ENCODE measurements at places on chromosomes 7 and 10.

GRCh38 chr10:84478151-84478550 is 149.8 kb downstream of the CCSER2 start:
- no peak for DNase-seq

GRCh38 chr10:106570268-106570667 is 594.2 kb downstream of the SORCS1 start:
- DNase-seq, result no peak

- DNase-seq, result no peak
Measured at GRCh38 chr10:52774600-52775106, 2.1 kb upstream of the MBL2 start.

GRCh38 chr10:132659206-132660091 is 121.9 kb downstream of the INPP5A start:
- no peak for DNase-seq

DNA sequence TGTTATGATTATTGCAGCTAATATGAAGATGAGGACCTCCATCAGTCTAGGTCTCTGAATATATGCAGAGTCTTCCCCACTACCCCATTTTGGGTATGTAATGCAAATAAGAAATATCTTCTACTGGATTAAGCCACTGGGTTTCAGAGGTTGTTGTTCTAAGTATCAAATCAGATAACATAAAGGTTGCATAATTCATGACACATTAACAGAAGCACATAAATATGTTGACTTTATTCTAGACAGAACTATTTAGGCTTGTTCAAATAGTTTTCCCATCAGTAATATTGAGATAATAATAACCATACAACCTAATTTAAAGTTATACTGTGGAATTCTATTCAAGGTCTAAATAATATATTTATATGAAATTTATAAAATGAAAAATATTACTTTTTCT is 157.1 kb downstream of the ETV1 start:
- DNase-seq, result no peak

GRCh38 chr7:2512179-2512661 is 7.4 kb upstream of the LFNG start:
- DNase-seq, result no peak

GRCh38 chr10:129774082-129774735 is 189.9 kb downstream of the EBF3 start:
- DNase-seq, result no peak

- no peak for DNase-seq
Measured at GRCh38 chr10:100528921-100529474, 673 bp downstream of the NDUFB8 start.

DNA sequence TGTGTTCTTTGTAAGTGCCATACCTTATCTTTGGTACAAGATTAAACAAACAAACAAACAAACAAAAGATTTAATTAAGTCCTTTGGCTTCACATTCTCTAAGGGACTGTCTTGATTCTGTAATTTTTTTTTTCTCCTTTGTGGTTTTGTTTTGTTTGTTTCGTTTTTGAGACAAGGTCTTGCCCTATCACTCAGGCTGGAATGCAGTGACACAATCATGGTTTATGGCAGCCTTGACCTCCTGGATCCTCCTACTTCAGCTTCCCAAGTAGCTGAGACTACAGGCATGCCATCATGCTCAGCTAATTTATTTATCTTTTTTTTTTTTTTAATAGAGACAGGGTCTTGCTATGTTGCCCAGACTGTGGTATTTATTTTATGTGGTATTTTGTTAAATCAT is 165.8 kb downstream of the LRRC4 start:
- no peak for DNase-seq

DNA sequence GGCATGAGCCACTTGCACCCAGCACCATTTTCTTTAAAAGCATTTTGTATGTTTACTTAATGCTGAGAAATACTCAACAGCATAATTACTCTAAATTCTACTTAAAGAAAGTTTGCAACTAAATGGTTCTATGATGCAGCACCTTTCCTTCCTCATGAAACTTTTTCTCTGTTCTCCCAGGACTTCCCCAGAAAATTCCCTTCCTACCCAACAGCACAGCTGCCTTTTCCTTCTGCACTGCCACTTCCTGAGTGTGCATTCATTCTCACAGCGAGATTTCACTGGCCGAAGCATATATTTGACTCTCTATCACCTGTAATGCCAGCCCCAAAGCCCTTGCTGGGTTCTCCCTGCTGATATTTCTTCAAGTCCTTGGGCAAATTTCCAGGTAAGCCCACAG is 41.5 kb upstream of the DGKI start:
- no peak for DNase-seq

DNA sequence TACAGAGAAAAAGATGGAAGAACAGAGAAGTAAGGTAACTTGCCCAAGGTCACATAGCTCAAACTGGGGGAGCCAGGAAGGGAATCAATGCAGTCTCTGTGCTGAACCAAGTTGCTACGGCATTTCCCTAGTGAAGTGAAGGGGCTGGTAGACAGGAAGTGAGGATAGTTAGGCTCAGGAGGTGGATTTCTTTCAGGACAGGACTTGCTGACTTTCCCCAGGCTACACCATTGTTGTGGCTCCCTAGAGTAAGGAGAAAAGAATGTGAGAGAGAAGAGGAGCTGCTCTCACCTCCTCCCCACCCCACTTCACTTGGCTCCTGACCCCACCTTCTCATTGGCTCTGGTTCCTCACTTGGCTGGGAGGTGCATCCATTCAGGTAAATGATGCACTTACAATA is 316.9 kb downstream of the INHBA start:
- DNase-seq, result no peak

DNA sequence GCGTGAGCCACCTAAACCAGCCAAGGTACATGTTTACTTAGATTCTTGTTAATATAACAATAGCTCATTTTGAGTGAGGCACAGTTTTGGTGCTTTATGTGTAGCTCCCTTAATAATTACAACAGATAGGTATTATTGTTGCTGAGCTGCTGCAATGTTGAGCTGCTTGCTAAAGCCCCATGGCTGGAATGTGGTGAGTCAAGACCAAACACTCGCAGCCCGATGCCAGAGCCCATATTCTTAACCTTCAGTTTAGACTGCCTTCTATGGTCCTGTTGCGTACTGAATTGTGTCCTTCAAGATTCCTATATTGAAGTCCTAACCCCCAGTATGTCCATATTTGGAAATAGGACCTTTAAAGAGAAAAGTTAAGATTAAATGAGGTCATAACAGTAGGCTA is 407.1 kb downstream of the NEBL start:
- no peak for DNase-seq

DNA sequence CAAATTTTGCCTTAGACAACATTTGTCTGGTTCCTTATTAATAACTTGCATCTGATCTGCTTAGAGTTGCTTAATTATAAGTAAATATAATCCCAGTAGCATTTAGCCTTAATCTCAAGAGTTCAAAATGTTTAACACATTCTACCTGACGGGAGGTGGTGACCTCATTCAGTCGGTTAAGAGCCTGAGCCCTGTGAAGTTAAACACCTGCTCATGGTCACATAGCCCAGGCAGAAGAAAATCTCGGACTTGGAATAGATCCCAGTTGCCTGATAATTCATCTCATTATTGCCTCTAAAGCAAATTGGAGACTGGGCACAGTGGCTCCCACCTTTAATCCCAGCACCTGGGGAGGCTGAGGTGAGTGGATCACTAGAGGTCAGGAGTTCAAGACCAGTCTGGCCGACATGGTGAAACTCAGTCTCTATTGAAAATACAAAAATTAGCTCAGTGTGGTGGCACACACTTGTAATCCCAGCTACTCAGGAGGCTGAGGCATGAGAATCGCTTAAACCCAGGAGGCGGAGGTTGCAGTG is 18.6 kb upstream of the ASCC1 start:
- DNase-seq, result no peak

- no peak for DNase-seq
Measured at GRCh38 chr7:154680894-154681659, 321.8 kb downstream of the PAXIP1 start.

DNA sequence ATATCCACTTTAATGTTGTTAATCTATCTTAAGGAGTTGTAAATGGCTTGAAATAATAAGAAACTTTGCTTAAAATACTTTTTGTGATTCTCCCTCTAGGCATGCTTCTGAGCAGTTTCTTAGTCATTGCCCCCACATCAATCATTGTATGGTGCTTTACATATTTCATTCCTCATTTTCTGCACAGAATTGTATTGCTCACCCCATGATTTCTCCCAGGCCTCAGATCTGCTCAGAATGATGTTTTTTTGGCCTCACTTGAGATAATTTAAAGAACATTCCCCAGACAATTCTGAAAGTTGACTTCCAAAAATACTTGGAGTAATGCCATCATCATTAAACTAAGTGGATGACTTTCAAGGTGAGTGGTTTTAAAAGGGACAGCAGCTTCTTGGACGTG is 82.1 kb upstream of the PRPS1L1 start:
- no peak for DNase-seq

DNA sequence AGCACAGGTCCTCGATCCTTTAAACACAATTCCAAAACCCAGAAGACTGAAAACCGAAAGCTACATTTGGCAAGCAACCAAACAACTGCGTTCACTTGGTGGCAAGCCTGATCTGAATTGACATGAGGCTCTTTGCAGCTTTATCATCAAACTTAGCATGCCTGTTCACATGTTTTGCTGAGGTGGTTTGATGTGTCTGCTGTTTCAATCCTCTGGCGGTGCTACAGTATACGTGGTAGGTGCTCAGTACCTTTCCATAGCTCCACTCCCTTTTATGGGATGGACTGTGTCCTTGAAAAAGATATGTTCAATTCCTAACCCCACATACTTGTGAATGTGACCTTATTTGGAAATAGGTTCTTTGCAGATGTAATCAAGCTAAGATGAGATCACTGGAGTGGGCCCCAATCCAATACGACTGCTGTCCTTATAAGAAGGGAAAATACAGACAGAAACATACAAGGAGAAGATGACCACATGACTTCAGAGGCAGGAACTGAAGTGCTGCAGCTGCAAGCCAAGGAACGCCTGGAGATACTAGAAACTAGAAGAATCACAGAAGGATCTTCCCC is 33.4 kb downstream of the CCDC6 start:
- peak; percentile 29 for DNase-seq

- peak; percentile 51 for DNase-seq
Measured at GRCh38 chr7:94289071-94289470, 105.6 kb upstream of the COL1A2 start.

- no peak for DNase-seq
Measured at GRCh38 chr10:72095195-72095594, 6.8 kb upstream of the SPOCK2 start.

GRCh38 chr10:451021-451471 is 238.4 kb downstream of the DIP2C start:
- no peak for DNase-seq

DNA sequence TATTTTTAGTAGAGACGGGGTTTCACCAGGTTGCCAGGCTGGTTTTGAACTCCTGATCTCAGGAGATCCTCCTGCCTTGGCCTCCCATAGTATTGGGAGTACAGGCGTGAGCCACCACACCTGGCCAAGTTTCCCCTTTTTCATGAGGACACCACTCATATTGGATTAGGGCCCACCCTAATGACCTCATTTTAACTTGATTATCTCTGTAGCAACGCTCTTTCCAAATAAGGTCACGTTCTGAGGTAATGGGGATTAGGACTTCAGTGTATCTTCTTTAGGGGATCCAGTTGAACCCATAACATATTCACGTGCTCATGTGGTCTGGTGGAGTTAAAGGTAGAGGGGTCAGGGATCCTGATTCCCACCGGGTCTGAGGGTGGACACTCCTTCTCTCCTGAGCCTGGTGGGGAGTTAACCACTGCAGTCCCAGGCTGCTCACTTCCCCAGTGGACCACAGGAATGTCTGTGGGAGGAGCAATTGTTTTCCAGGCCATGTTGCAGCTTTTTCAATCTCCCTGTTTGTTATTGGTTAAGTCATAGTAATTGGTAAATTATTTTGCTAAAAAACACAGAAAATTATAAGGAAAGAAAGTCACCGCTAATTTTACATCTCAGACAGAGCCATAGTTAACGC is 130.5 kb downstream of the GRK5 start:
- DNase-seq, result no peak

GRCh38 chr10:5297466-5297865 is 67.3 kb upstream of the UCN3 start:
- DNase-seq, result no peak

DNA sequence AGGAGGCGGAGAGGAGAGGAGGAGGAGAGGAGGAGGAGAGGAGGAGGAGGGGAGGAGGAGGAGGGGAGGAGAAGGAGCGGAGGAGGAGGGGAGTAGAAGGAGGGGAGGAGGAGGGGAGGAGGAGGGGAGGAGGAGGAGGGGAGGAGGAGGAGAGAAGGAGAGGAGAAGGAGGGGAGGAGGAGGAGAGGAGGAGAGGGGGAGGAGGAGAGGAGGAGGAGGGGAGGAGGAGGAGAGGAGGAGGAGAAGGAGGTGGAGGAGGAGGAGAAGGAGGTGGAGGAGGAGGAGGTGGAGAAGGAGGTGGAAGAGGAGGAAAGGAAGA is 15.5 kb upstream of the CRCP start:
- DNase-seq, result no peak

DNA sequence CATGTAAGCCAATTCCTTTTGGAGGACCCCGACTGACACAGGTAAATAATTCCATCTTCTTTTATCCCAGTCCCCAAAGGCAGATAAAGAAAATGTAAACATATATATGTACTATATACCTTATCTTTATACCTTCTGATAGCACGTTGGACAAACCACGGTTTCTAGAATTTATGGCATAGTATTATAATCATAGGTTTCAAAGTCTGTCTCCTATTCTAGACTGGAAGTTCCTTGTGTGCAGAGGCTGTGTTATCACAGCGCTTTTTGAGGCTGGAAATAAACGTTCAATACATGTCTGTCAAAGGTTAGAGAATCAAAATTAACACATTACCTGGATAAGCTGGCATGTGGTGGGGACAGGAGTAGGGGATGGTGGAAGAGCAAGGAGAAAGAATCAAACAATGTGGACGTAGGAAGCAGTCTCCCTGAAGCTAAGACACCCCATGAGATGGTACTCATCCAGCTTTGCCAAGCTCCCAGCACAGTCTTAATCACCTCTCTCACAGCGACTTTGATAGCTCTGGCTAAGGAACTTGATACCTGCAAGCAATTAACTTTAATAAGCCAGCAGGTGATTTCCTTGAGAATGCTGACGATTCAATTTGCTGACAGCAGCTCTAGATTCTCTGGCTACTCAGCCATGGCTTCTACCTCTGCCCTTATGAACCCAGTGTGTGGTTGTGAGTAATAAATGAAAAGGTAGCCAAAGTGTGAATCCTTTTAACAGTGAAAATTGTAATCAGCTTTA is 208.4 kb upstream of the LRRTM3 start:
- DNase-seq, result no peak

- DNase-seq, result no peak
Measured at GRCh38 chr7:17159500-17160037, 138.9 kb upstream of the AHR start.

DNA sequence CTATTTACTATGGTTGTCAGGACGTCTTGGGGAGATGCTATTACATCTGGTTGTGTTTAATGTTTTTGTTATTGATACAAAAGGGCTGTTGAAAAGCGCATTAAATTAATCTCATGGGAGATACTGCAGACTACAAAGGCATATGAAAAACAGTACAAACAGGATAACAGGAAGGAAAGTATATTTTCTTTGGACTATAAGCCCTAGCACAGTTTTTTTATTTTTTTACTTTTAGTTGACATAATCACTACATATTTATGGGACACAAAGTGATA is 341.3 kb downstream of the ARL4A start:
- no peak for DNase-seq

Data from NCI-H446 treated with DMSO at 0.1 percent for 48 hours (cell line).